C1 segment of cervical spinal cord (tissue), 14 donors: ENCODE measurements at places on chromosomes 6 and 20.

- no peak for DNase-seq
Observed at GRCh38 chr6:124879110-124879991, 82.9 kb upstream of the RNF217 start.

DNA sequence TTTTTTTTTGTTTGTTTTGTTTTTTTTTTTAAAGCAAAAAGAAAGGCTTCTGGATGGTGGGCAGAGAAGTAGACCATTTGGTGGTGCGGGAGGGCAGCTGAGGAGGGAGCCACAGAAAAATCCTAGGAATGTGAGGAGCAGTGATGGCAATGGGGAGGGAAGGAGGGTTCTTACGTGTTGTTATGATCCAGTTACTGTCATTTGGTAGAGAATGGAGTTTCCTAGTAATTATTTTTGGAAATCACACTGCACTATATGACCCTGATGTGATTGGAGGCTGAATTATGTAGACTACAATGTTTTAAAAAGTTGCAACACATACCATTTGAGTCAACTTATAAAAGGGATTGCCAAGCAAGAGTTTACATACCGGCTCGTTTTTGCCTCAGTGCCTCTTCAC, 22.1 kb downstream of the ADGRF5 start:
- no peak for DNase-seq

DNA sequence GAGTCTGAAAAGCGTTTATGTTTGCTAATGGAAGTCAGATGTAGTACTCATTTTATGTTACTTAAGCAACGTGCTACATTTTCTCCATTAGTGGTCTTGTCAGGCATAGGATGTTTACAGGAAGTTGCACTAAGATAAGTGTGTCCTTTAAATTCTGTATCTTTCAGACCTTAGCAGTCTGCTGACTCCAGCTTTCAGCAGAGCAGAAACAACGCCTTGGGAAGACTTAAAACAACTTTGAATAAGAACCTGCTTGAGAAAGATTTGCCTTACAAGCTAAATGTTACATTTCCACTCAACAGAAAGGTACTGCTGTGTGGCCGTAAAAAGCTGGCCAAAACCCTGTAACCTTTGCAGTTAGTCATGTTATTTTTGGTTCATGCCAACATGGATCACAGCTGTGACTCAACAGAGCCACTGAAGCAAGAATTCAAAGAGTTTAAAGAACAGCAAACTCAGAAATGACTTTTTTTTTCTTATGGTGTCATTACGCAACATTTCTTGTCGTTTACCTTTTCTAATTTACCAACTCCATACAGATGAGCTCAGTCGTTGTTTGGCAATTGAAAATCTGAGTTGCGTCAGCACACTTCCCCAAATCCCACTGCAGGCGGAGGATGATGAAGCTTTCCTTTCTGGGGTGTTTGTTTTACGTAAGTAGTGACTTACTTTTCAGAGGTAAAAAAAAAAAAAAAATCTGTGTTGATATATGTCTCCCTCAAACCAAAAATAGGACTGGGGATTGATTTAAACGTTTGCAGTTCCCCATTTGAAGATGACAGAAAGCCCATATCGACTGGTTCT, 27.9 kb upstream of the BMP6 start:
- DNase-seq = no peak

- DNase-seq = no peak
Observed at GRCh38 chr6:77740380-77740779, 87.5 kb downstream of the MEI4 start.

DNA sequence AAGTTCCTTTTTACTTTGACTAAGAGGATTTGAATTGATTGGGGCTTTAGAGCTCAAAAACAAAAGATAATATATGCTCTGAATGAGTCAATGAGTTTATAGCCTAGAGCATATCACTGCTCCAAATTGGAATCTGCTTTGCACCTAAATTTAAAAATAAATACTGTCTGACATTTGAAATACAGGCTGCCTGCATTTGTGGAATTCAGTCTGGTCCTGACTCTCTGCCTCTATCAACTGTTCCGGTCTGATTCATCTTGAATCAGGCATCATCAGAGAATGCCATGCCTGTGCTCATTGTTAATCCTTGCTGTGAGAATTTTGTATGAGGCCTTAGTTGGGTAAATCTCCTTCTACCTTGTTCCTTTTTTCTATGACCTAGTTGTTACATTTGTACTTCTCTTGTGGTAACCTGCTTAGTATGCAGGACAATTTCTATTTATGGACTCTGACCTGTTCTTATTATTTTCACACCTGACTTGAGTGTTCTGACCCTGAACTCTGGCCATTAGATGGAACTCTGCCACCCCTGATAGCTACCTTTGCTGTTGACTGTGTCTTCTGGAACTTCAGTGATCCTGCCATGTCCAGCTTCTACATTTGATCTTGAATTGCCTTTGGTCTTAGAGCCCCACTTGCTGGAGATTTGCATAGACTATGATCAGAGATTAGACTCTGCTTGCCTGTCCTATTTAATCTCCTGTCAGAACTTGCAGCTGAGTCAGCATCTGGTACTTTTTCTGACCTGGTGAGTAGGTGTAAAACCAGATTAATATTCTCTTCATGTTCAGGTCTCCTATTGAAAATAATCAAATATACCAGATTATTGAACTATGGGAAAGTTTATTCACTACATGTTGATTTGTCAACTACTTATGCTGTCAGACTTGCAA, 442.7 kb upstream of the HS3ST5 start:
- no peak for DNase-seq

GRCh38 chr6:26158581-26159356, 71.5 kb downstream of the HFE start:
- peak; percentile 14 for DNase-seq

- no peak for DNase-seq
Observed at GRCh38 chr6:139369568-139370282, 4.7 kb downstream of the CITED2 start.

- no peak for DNase-seq
Observed at GRCh38 chr6:117564681-117565080, 37.6 kb downstream of the GOPC start.

GRCh38 chr6:75296811-75297779, 12.5 kb upstream of the TMEM30A start:
- DNase-seq = no peak

GRCh38 chr6:12750416-12750815, 33.8 kb downstream of the PHACTR1 start:
- DNase-seq = no peak

GRCh38 chr6:129605967-129606366, 104.0 kb downstream of the ARHGAP18 start:
- DNase-seq = no peak

- no peak for DNase-seq
Observed at GRCh38 chr6:127341471-127342202, 1.8 kb downstream of the ECHDC1 start.

DNA sequence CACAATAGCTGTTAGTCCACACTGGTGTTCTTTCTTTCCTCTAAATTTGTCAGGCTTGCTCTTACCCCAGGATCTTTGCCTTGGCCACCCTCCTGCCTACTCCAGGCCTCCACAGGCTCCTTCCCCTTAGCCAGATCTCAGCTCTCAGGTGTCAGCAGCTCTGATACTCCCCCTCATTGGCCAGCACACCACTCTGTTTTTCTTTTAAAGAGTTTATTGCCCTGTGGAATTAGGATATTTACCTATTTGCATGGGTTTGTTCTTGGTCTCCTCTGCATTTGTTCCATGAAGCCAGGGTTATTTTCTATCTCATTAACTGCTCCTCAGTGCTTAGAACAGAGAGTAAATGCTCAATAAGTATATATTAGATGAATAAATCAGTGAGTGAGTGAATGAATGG, 36.8 kb downstream of the GCNT2 start:
- DNase-seq = no peak

GRCh38 chr6:55802259-55802658, 73.1 kb downstream of the BMP5 start:
- no peak for DNase-seq

- no peak for DNase-seq
Observed at GRCh38 chr6:128464790-128465189, 55.6 kb downstream of the PTPRK start.

DNA sequence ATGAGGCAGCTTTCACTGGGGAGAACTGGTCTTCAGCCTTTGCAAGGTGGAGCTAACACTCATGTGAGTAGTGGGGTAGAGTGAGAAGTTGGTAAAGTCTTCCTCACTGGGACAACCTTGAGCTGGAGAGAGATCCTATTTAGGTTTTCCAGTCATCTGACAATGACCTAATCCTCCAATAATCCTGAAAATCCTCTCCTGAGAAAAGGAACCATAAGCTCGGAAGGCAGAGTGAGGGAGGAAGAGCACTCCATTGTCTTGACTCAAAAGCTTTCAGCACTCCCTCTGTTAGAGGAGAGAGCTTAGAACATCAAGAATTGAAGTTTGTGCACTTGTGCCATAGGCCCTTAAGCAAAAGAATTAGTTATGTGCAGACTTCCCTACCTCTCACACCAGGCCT, 77.8 kb downstream of the TRAM2 start:
- DNase-seq = no peak

DNA sequence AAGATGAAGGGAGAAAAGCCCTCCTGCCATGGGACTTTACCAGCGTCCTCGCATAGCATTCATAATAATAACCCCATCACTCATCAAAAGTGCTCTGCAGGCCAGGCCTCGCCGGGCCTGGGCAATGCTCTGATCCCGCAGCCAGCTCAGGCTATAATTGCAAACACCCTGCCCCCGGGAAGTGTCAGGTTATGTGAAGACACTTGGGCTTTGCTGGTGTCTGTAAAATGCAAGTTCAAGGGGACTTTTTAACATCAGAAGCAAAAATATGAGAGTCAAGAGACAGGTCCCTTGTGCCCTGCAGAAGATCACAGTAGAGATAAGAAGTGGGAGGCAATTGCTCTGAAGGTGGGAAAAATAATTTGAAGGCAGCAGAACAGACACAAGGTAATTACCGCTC, 381.0 kb downstream of the MAFB start:
- no peak for DNase-seq

GRCh38 chr20:38931984-38932383, 5.8 kb downstream of the FAM83D start:
- DNase-seq = no peak

GRCh38 chr6:88135578-88136114, 30.5 kb downstream of the CNR1 start:
- DNase-seq = no peak

GRCh38 chr6:134295953-134296553, 21.9 kb downstream of the SGK1 start:
- peak; percentile 28 for DNase-seq

GRCh38 chr6:170376386-170377043, 70.0 kb downstream of the FAM120B start:
- no peak for DNase-seq

- DNase-seq = no peak
Observed at GRCh38 chr6:79640146-79641111, 9.3 kb downstream of the SH3BGRL2 start.

- DNase-seq = no peak
Observed at GRCh38 chr6:166456395-166457156, 73.8 kb upstream of the MPC1 start.

DNA sequence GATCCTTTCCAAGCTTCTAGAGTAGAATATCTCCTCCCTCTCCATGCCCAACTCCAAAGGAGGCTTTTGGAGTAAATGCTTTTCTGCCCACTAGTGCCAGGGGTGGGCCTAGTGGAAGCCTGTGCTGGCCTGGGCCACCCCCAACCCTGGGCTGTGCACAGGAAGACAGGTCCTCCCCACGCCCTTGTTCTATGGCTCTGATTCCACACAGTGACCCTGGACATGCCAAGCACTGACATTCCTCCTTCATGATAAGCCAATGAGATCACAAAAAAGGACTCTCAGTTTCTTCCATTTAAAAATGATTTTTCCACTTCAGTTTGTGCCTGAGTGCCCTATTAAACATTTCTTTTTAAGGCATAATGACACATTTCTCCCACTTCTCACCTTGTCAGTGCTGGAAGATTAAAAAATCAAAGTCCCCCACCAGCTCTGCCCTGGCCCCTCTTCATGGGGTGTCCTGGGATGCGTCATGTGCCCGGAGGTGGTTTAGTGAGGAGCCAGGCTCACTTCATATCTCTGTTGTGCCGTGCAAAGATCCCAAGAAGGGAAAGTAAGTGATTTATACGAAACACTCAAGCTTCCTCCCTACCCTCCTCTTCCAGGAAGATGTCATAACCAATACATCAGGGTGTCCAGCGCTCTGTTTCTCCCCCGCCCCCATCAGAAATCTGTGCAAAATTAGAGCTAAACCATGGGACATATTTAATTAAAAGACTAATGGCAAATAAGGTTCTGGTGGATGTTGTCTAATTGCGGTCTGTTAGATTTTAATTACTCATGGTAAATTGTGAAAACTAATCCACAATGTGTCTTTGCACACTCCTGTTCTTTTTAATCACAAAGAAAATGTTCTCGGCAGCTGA, 255.0 kb downstream of the NRN1 start:
- no peak for DNase-seq

- no peak for DNase-seq
Observed at GRCh38 chr6:19757036-19757435, 80.1 kb upstream of the ID4 start.

DNA sequence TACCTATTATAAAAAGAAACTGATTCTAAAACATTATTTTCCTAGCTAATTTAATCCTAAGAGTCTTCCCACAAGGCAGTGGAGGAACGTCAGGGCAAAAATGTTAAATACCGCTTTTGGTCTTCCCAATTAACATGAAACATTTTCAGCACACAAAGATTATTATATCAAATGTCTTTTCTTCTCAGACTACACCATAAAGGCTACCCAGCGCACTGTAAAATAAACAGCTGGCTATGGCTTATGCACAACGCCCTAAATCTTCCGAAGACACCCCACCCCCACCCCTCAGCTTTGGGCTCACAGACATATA, 1.0 kb downstream of the NUDT3 start:
- DNase-seq = no peak
